Activated naive CD8-positive, alpha-beta T cell treated with anti-CD3 and anti-CD28 coated beads for 36 hours (primary cell): ENCODE measurements at places on chromosomes 13 and 19. TPM values are rescaled to one million over a fixed set of nuclear protein-coding genes. Genes with fewer than 3 reads are reported as not detected.
A peak's percentile ranks its signal among the peaks of the same experiment; 100 is the strongest.

- DNase-seq, result peak; percentile 36
Observed at GRCh38 chr13:27375686-27376326, 48.6 kb upstream of the GTF3A start.

DNA sequence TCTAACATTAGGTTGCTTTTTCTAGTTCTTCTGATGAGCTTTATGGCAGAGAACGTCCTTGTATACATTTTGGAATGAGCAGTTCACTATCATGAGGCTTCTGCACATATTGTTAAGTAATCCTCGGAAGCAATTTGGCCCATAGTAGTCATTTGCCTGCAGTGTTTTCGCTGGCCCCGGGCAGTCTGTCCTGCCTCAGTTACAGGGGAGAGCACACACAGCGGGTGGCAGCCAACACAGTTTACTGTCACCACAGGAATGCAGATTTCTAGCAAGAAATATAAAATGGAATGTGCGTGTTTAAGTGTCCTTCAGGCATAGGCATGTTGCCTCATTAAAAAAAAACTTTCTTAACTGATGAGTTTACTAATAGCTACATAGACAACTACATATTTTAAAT lies 71.5 kb upstream of the GJB6 start:
- no peak for DNase-seq

DNA sequence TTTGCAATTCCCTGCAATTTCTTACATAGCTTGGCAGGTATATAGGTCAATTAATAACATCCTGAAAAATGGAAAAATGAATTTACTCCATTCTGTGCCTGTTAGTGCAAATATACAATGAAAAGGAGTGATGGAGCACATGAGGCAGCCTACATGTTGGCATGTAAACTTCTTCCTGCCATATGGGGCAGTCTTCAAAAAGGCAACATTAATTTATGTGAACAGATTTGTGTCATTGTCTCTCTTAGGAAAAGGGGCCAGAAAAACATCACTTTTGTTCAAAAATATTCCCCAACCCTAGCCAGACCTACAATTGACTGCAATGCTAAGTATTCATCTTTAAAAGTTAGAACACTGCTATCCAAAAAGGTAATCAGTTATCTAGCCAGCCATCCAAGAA lies 332.2 kb downstream of the TBC1D4 start:
- no peak for DNase-seq

GRCh38 chr19:10979951-10980381 lies 19.1 kb downstream of the SMARCA4 start:
- no peak for DNase-seq

- DNase-seq, result no peak
Observed at GRCh38 chr13:98511435-98511834, 65.5 kb downstream of the STK24 start.

DNA sequence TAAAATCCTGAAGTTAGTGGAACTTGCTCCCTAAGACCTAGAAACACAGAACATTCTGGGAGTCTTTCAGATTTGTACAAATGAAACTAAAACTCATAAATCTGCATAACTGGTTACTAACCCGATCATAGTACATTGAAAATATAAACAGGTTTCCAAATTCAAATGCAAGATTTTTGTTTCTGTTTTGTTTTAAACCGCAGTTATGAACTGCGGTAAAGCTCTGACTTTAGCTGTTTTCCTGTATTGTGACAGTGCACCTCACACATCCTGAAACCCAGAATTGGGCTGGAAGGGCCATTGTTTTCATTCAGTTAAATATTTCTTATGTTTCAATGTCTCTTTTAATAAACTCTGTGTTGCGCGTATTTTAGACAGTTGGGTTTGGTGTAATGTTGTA lies 204.7 kb downstream of the SHISA2 start:
- no peak for DNase-seq

DNA sequence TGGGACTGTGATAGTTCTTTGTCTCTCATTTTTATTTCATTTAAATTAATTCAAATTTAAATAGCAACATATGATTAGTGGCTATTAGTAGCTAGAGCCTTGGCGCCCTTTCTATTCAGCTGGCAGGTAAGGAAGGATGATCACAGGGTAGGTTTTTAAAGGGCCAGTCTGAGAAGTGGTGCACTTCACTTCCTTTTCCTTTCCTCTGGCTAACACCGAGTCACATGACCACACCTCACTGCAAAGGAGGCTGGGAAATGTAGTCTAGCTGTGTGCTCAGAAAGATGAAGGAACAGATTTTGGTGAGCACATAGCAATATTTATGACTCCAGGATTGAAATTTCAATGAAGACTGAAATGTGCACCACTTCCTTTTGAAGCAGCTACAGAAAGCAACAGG lies 128.7 kb downstream of the TSHZ3 start:
- DNase-seq, result peak; percentile 23

DNA sequence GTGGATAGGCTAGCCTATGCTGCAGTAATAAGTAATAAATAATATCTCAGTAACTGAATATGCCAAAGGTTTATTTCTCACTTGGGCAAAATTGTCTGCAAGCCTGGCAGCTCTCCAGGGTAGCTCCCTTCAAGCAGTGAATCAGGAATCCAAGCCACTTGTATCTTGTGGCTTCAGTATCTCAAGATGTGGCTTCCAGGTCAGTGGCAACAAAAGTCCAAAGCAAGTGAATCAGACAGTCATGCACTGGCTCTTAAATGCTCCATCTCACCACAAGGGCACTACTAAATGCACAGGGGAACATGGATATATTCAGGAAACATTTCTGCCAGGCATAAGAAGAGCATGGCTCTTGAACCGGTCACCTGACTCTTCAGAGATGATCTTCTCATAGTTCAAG lies 126.3 kb downstream of the KCTD12 start:
- no peak for DNase-seq

- no peak for DNase-seq
Observed at GRCh38 chr19:17957885-17958284, 9.0 kb upstream of the KCNN1 start.

- DNase-seq, result no peak
Observed at GRCh38 chr13:64414381-64414780, 2815.8 kb downstream of the PCDH9 start.

GRCh38 chr13:71291842-71292146 lies 575.2 kb downstream of the DACH1 start:
- no peak for DNase-seq

DNA sequence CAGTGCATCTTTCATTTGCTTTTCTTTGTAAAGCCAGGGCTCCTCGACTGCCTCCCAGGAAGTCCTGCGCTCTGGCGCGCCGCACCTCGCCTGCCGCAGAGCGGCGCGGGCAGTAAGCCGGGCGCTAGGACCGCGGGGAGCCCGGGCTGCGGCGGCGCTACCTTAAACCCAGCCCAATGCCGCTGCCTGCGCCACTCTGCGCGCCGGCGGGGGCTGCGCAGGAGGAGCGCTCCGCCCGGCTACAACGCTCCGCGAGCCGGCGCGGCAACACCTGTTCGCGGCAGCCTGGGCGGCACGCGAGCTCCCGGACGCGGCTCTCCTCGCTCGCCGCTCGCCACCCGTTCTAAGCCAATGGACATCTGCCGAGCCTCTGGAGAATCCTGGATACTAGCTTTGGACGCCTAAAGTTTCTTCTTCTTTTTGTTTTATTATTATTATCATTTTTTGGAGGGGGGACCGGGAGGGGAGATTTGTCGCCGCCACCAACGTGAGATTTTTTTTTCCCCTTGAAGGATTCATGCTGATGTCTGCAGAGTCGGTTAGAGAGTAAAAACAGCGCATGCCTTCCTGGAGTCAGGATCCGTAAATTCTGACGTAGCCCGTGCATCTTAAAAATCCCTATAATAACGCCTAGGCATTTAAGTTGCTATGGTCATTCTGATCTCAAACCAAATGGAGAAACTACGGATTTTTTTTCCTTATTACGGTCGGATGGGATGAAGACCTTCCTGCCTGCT lies at the start of gene FGF9:
TSS of gene FGF9 (plus strand) at position 191 of the 737 bp plus-strand sequence. CDS start 840 bp downstream, outside the sequence.
- DNase-seq, result peak; percentile 86

GRCh38 chr13:77002590-77003190 lies 10.8 kb downstream of the CLN5 start:
- no peak for DNase-seq

- no peak for DNase-seq
Observed at GRCh38 chr19:48668332-48668731, 4.5 kb downstream of the NTN5 start.

DNA sequence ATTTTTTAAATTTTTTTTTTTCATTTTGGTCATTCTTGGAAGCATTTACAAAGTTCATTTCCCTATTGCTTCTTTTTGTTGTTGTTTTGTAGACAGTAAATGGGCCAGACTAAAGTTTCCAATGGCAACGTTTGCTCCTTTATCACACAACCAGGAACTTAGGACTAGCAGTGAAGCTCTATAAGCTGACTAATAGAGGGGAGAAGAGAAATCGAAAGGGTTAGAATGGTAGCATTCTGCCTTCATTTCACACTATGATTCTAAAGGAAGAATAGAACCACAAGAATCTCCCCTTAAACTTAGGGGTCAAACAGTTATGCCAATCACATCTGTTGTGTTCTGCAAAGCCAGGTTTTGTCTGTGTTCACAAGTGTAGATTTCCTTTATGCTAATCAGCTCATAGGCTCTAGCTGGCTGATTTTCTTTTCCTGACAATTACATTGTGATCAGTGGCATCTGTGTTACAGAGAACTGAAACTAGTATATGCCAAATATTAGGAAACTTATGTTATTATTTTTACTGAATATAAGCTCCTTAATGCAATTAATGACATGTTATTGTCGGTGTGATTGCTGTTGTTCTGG lies 467.3 kb downstream of the DACH1 start:
- DNase-seq, result no peak

DNA sequence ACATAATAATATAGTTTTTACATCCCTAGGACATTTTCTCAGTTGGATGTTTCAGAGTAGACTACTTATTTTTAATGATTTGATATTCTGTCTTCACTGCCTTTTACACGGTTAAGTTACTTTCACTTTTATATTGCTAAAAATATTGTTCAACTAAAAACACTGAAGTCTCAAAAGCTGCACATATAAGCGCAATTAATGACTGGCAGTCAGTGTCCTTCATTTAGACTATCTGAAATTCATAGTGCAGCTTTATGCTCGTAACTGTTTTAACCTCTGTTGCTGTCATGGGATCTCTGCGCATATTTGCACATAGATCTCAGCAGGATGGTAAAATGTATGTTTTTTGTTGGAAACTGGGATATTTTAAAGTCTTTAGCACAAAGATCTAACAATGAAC lies 864.3 kb downstream of the SLITRK6 start:
- no peak for DNase-seq

DNA sequence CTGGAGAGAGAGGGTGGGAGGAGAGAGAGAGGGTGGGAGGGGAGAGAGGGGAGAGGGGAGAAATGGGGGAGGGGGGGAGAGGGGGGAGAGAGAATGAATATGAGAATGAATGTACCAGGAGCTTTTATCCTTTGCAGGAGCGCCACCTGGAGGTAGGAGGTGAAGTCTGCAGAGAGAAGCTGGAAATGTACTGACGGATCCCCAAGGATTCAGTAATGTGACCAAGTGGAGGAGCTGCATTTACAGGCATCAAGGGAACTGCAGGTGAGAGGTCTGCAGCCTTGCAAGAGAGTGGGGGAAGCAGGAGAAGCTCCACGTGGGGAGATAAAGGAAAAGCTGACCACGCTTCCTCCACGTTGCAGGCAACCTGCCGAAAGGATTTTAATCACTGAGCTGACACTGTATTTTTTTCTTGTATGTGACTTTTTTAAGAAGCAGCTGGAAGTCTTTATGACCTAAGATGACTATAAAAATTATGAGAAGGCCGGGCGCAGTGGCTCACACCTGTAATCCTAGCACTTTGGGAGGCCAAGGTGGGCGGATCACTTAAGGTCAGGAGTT lies 33.7 kb downstream of the VSTM1 start:
- DNase-seq, result peak; percentile 38

DNA sequence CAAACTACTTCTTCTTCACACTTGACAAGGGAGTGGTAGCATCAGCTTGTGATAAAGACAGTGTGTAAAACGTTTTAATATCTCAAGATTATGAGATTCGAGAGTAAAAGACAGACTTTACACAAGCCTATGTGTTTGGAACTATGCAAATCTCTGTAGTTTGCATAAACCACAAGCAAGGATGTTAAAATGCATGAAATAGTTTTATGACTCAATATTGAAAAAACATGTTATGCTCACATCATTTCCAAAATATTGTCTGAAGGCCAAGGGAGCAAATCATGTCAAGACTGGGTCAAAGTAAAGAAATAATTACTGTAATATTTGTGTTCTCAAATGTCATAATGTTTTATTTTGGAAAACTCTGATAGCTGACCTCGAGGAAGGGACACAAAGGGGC lies 316.8 kb upstream of the KLF12 start:
- DNase-seq, result no peak

DNA sequence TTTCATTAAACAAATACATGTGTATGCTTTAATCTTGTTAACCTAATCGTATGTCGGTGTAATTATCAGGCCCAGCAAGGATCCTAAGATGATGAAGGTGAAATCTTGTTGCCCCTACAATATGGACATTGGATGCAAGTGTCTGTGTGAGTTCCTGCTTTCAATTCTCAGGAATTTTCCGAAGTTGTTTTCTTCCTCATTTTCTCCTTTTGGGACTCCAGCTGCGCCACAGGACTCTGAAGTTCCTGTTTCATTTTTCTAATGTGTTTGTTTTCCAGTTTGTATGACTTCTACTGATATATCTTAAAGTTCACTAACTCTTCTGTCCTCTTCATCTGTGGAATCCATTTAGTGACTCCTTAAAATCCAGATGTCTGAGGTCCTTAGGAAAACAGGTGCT lies 11.9 kb upstream of the OR7D2 start:
- DNase-seq, result no peak

- DNase-seq, result no peak
Observed at GRCh38 chr13:97403893-97404750, 29.8 kb upstream of the RAP2A start.

DNA sequence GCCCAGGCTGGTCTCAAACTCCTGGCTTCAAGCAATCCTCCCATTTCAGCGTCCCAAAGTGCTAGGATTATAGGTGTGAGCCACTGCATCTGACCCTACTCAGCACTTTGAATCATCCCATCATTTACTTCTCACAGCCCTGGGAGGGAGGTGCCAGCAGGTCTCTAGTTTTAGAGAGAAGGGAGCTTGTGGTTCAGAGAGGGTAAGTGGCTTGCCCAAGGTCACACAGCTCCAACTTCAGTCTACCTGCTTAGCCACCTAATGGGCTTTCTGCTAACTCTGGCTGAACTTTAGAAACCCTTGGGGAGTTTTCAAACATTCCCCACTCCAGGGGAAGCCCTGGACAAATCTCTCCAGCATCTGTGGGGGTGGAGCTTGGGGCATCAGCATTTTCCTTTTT lies 18.3 kb downstream of the CACNA1A start:
- DNase-seq, result no peak

The GPC6 gene
- total RNA-seq, result not detected

The TGDS gene
- 22.9 TPM for total RNA-seq

The FGF22 gene
- total RNA-seq, result not detected

The CGB3 gene
- total RNA-seq, result not detected

The SLITRK5 gene
- not detected for total RNA-seq

The FCER2 gene
- 1.7 TPM for total RNA-seq

The ISYNA1 gene
- total RNA-seq, result 29.6 TPM

The NTN5 gene
- 0.21 TPM for total RNA-seq

The C1QTNF9B gene
- not detected for total RNA-seq

The SULT2A1 gene
- total RNA-seq, result not detected

The ITGBL1 gene
- total RNA-seq, result not detected

The SOX1 gene
- total RNA-seq, result not detected

The KLF5 gene
- total RNA-seq, result 2.7 TPM
